ENCODE measurements at places on chromosomes 11 and 22.

GRCh38 chr22:20388200-20388599 is 5.8 kb upstream of the ZNF74 start:
- DNase-seq: no peak

- no peak for DNase-seq
Measured at GRCh38 chr11:66510990-66511339, 530 bp downstream of the BBS1 start.

DNA sequence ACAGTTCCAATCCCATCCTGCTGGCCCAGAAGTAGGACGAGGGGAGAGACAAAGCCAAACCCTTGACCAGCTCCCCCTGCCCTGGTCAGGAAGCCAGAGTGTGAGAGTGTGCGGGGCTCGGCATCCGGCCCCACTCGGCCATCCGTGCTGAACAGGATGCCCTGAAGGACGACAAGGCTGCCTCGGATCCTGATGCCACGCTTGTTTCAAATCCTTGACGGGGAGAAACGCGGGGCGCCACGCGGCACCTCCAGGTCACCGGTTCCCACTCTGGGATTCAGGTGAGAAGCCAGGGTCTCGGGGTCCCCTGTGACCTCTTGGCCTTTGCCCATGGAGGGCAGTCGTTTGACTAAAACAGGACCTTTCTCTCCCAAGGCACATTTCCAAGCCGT is 167.8 kb downstream of the BRD1 start:
- DNase-seq: no peak

DNA sequence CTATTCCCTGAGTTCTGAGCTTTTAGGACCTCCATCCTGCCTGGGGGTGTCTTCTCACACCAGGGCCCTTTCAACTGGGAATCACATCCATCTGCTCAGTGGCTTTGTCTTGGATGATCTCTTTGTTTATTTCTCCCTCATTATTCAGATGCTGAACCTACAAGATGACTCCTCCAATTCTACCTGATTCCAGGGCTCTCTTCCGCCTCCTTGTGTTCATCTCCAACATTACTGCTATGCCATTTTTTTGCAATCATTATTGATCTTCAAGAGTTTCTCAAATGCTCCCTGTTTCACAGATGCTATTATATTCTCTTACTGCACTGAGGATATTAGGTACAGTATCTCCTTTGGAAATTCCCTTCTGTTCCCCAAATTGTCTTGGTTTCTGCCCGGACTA is 307.7 kb downstream of the SHANK2 start:
- no peak for DNase-seq

DNA sequence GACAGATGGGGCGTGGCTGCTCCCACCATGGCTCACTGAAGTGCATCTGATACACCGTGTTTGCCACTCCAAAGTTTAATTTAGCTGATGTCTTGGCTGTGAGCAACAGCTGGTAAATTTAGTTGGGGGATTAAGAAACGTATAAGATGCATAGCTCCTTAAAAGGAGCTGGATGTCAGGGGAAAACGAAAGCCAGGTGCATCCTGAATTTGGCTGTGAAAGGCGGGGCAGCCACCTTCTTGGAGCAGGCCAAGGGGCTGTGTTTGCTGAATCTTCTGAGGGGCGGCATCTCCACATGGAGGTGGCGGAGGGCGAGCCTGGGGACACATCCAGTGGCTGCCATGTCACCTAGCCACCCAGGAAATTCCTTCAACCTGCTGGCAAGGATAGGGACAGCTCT is 20.7 kb upstream of the NCF4 start:
- DNase-seq: no peak
